ENCODE measurements at places on chromosomes 4 and X. TPM values are rescaled to one million over a fixed set of nuclear protein-coding genes. Genes with fewer than 3 reads are reported as not detected.

The NSG1 gene
- total RNA-seq, result 2.7 TPM

The PABPC4L gene
- total RNA-seq, result 2.2 TPM

The BEND4 gene
- not detected for total RNA-seq

The FSTL5 gene
- not detected for total RNA-seq

The ADRA2C gene
- 0.49 TPM for total RNA-seq

The CHIC1 gene
- total RNA-seq, result 17.5 TPM

The PNMA6F gene
- total RNA-seq, result not detected

The ATP7A gene
- total RNA-seq, result 20.0 TPM

The BGN gene
- total RNA-seq, result 133 TPM

The LPAR4 gene
- 1.3 TPM for total RNA-seq

The REPS2 gene
- total RNA-seq, result 1.7 TPM

The PABPC5 gene
- total RNA-seq, result 1.8 TPM

The VSIG4 gene
- not detected for total RNA-seq

The SMARCA1 gene
- total RNA-seq, result 110 TPM

The COL4A5 gene
- total RNA-seq, result 23.2 TPM

The LRCH2 gene
- 11.1 TPM for total RNA-seq

The MAMLD1 gene
- total RNA-seq, result 0.49 TPM

The XAGE1A gene
- total RNA-seq, result not detected

The TEX13D gene
- not detected for total RNA-seq

The TBX22 gene
- total RNA-seq, result not detected

The TEX13B gene
- not detected for total RNA-seq

The HSFX1 gene
- not detected for total RNA-seq

The ETNPPL gene
- not detected for total RNA-seq

The PNMA3 gene
- under 0.01 TPM for total RNA-seq

The AFP gene
- 0.90 TPM for total RNA-seq

The XAGE2 gene
- not detected for total RNA-seq

The GPRIN3 gene
- total RNA-seq, result 0.49 TPM

The C4orf36 gene
- 0.81 TPM for total RNA-seq

The IBSP gene
- total RNA-seq, result not detected

The OTUD6A gene
- not detected for total RNA-seq

The MAGEB6B gene
- not detected for total RNA-seq

The HHIP gene
- total RNA-seq, result 16.0 TPM

The DNAAF6 gene
- total RNA-seq, result not detected

The MAGEA12 gene
- not detected for total RNA-seq

The JADE3 gene
- 3.9 TPM for total RNA-seq

The NXF2B gene
- not detected for total RNA-seq

The ERCC6L gene
- 9.9 TPM for total RNA-seq

Measured in fibroblast of the aortic adventitia (primary cell).